Camera-type eye (tissue), 1 donor: ENCODE measurements at places on chromosomes 12 and 14. TPM values are rescaled to one million over a fixed set of nuclear protein-coding genes. Genes with fewer than 3 reads are reported as not detected.

Gene ESPL1
- 6.7 TPM for total RNA-seq

Gene RASSF9
- 5.9 TPM for total RNA-seq

Gene BBS10
- 34.5 TPM for total RNA-seq

Gene OTX2
- 538 TPM for total RNA-seq

Gene USP15
- total RNA-seq = 171 TPM

Gene SPATA7
- 44.7 TPM for total RNA-seq

Gene PABPN1
- 94.1 TPM for total RNA-seq

Gene ADCY6
- 50.1 TPM for total RNA-seq

Gene CACNB3
- total RNA-seq = 20.6 TPM

Gene DNAI7
- total RNA-seq = 7.8 TPM

Gene ARMH4
- 44.6 TPM for total RNA-seq

Gene TRAFD1
- 45.9 TPM for total RNA-seq

Gene ADAM21
- not detected for total RNA-seq

Gene EGLN3
- total RNA-seq = 31.7 TPM

Gene FGD4
- total RNA-seq = 103 TPM

Gene PNMA1
- total RNA-seq = 83.5 TPM

Gene TOMM20L
- not detected for total RNA-seq

Gene SERPINA3
- 0.99 TPM for total RNA-seq

Gene SRGAP1
- 13.7 TPM for total RNA-seq

Gene CFL2
- total RNA-seq = 141 TPM

Gene SCN8A
- 33.6 TPM for total RNA-seq

Gene SIRT4
- total RNA-seq = 9.5 TPM

Gene ACSM4
- not detected for total RNA-seq

Gene MAP1LC3B2
- 1.5 TPM for total RNA-seq

Gene ACIN1
- total RNA-seq = 155 TPM

Gene ORAI1
- 8.4 TPM for total RNA-seq

Gene NXPH4
- 23.4 TPM for total RNA-seq

Gene KERA
- total RNA-seq = 52.3 TPM

Gene TCL1B
- total RNA-seq = not detected

Gene KLRK1
- total RNA-seq = 1.2 TPM

Gene HCAR3
- 2.1 TPM for total RNA-seq

Gene SERPINA9
- not detected for total RNA-seq

Gene ACRBP
- 0.49 TPM for total RNA-seq

Gene POTEG
- total RNA-seq = not detected

Gene MANSC4
- total RNA-seq = not detected

Gene CALM1
- total RNA-seq = 271 TPM

Gene C1R
- 94.5 TPM for total RNA-seq

Gene LPAR5
- 0.88 TPM for total RNA-seq

Gene YEATS4
- total RNA-seq = 36.0 TPM

Gene CLEC12A
- total RNA-seq = 3.4 TPM

Gene SPIC
- total RNA-seq = not detected

Gene PGF
- total RNA-seq = 11.8 TPM

Gene RNU4-1
- total RNA-seq = under 0.01 TPM

Gene TMEM120B
- total RNA-seq = 11.7 TPM

Gene CISTR
- not detected for total RNA-seq

Gene SLC38A2
- 247 TPM for total RNA-seq

Gene TMCC3
- 10.1 TPM for total RNA-seq

Gene FAM181A
- total RNA-seq = not detected

Gene TMEM63C
- 1.6 TPM for total RNA-seq

Gene SRRM4
- total RNA-seq = 21.8 TPM

Gene DCP1B
- 16.9 TPM for total RNA-seq

Gene PLEKHD1
- 2.0 TPM for total RNA-seq
